Fibroblast of the aortic adventitia (primary cell): ENCODE measurements at places on chromosomes 16 and 17. TPM values are rescaled to one million over a fixed set of nuclear protein-coding genes. Genes with fewer than 3 reads are reported as not detected.

Gene ENO3
- total RNA-seq = 2.8 and 4.7 TPM in 2 replicates

Gene SAMD14
- 1.6 and 5.1 TPM in 2 replicates for total RNA-seq

Gene MAPK8IP3
- 27.3 and 45.8 TPM in 2 replicates for total RNA-seq

Gene WSCD1
- 0.16 and 0.18 TPM in 2 replicates for total RNA-seq

Gene KCNJ12
- 1.7 and 2.7 TPM in 2 replicates for total RNA-seq
